AG09309 (cell line): ENCODE measurements at places on chromosomes 6 and 20.

DNA sequence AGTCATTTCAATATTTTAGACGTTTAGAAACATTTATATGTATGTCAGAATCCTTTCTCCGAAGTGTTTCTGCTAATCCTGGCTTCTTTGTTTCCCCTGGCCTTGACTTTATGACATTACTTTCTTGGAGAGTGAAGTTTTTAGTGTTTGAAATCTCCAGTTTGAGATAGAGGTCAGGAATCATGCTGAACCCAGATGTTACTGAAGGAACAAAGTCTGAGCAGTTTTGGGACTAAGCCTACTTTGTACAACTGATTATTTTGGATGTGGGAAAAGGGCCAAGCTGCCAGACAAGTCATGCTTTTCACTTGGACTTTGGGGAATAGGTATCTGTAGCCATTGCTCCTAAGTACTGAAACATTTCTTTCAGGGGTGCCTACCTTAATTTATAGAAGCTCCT is 2.3 kb downstream of the RNF144B start:
- DNase-seq: peak; percentile 28

- DNase-seq: no peak
These were observed 3.9 kb downstream of the CNKSR3 start for GRCh38 chr6:154506582-154506981.

GRCh38 chr6:47000842-47001241 is 41.3 kb downstream of the ADGRF1 start:
- DNase-seq: no peak

- no peak for DNase-seq
These were observed 131.1 kb downstream of the LRRC1 start for GRCh38 chr6:53925891-53926290.

DNA sequence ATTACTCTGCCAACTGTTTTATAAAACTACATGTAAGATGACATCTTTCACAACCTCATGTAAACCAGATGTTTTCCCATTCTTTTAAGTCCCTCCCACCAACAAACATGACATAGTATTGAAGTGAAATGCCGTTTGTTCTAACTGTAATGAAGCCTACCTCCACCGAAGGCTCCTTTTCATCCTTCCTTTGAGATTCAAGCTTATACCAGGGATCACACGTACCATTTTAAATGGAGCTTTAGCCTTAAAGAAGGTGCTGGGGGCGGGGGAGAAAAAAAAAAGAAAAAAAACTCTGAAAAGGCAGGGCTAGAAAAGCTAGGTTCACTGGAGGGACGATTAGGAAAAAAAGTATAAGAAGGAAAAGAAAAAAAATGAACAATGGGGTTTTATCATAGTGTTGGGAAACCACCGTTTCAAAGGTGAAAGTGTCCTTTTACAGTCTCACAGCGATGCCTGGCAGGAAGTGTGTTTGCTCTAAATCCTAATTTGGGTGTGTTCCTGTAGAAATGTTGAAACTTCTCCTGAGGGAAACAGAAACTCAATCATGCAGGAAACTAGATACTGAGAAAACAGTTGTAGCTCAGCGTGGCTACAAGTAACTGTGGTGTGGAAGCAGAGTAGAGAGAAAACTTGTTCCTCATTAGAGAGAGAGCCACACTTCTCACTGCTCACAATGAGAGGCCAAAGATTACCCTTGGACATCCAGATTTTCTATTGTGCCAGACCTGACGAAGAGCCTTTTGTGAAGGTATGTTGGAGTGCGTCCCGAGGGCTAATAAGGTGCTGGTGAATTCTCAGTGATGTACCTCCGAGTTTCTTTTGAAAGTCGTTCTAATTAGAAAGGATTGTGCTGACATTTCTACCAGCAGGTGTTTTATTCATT is 37.6 kb upstream of the HINT3 start:
- DNase-seq: peak; percentile 70

DNA sequence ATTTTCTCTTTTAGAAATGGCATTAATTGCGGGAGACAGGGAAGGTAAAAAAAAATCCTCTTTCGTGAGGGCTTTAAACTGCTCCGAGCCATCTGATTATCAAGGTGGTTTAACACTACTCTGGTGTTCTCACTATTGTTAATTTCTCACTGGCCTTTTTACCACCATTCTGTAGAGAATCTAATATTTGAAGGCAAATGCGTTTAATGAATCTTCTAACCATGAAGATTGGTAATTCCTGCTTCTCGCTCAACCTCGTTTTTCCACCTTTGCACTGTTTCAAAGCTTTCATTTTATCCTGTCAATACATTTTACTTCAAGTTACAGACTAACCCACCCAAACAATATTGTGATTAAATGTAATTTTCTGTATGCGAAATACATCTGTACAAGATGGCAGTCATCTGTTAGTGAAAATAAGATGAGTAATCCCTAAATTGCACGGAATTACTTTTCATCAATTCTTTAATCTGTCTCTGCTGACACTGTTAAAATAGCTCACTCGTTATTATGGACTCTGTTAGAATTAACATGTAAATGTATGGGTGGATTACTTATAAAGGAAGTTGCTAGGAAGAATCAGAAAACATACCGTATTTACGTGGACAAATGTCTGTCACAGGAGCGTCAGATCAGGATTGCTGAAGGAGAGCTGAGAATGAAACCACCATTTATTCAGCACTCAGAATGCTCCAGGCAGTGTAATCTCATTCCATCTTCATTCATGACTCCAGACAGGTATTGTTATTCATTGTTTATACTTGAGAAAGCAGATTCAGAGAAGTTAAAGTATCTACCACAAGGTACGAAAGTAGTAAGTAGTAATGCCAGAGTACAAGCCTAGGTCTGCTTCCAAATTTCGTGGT is 1.1 kb upstream of the LCA5 start:
- no peak for DNase-seq

DNA sequence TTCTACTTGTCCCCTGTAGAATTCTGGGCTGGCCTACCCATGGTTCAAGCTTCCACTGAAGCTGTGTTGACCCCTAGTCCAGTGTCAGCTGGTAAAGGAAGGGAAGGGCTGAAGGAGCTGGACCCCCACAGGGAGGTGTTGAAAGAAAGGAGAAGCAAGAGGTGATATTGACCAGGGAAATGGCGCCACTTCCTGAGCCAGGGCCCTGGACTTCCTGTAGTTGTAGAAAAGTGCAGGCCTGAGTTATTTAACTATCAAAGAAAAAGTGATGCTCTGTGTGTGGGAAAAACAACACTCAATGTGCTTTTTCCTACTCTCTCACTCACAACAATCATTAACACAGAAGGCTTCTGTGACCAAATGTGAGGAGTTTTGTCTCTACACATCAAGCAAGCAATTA is 60.0 kb upstream of the IER3 start:
- no peak for DNase-seq

DNA sequence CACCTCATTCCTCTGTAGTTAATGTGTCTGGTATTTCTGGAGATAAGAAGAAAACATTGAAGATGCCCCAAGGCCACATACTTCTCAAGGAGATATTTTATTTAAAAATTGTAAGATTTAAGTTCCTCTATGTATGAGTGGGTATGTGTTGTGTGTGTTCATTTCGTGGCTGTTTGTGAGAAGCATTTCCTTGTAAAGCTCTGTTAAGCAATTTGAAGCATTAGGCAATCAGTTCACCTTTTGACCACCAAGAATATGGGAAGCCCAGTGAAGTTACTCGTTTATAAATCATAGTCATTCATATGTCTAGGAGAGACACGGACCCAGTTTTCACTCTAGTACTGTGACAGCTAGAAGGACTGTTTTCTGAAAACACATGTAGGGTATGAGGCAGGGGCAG is 717.6 kb upstream of the MAP3K7 start:
- DNase-seq: no peak

DNA sequence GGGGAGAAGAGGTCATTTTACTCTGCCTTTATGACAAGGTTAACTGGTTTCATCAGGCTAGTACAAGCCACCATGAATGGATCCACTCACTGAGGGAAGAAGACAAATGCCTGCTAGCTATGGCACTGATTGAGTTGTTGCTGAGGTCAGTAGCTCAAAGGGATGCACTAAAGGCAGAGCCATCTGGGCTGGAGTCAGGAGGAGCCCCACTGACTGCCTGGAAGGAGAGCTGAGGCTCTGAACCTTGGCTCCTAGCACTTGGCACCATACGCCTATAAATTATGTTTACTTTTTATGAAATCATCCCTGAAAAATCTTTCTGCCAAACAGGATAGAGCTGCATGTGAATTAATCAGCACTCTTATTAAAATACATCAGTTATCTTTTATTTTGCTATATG is 104.6 kb downstream of the DTD1 start:
- no peak for DNase-seq

GRCh38 chr6:14848019-14848418 is 397.9 kb upstream of the JARID2 start:
- DNase-seq: peak; percentile 29

GRCh38 chr6:87483929-87484328 is 11.2 kb downstream of the SLC35A1 start:
- DNase-seq: no peak

GRCh38 chr6:14693301-14694192 is 552.3 kb upstream of the JARID2 start:
- no peak for DNase-seq

DNA sequence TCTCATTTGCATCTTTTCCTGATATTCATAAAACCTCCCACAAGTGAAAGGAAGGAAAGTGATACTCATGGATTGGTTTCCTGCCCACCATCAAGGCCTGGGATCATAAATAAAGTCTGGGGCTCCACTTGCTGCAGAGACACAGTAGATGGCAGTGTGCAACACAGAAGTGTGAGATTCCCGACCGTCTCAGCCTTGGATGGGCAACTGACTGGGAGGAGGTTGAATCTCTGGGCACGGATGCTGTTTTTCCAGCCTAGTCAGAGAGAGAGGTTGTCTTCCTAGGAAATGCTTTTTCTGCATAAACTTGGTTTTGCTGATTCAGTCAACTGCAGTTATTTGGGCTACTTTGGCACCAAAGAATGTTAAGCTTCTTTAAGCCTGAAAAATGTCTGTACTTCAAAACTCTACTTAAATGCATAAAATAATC is 9.9 kb upstream of the RFPL4B start:
- DNase-seq: peak; percentile 85

DNA sequence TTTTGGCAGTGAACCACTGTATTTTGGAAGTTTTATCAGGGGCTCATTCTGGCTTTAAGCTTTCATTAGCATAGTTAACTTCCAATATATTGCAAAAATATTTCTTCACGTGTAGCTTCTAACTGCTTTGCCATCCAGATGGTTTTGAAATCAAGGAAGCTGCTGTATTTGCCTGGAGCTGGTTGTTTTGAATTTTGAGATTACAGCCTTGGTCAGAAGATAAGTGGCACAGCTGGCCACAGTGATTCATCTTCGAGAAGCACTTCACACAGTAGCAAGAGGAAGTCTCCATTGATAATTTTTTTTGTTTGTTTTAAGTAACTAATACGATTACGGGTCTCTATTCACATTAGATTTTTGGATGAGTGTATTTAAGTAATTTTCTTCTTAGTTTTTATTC is 3.8 kb downstream of the APCDD1L start:
- DNase-seq: peak; percentile 76

DNA sequence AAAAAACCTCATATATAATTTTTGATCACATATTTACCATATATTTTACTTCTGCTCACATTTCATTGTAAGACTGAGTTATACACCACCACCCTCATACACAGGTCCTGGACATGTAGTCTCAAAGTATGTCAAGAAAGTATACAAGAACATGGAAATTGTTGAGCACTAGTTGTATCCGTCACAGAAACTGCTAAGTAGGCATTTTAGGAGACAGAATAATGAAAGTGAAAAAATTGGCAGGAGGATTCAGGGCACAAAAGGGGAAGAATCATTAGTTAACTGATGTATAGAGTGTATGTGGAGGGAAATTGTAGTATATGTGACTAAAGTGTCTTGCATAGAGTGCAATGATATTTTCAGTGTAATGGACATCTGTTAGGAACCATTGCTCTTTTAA is 458.8 kb downstream of the TFAP2B start:
- DNase-seq: no peak

DNA sequence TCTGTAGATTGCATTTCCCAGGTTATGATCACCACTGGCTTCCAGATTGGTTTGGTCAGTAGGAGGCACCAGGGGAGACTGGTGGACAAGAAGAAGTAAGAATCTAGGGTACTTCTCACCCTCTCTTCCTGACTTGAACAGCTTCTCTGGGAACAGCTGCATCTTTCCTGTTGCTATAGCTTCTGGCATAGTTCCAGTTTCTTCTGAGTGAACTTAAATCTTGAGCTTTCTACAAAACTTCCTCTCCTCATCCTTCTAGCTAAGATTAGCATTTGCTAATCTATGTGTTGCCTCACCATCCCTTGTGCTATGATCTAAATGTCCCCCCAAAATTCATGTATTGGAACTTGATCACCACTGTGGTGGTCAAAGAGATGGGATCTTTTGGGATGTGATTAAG is 724.6 kb downstream of the UTRN start:
- no peak for DNase-seq

DNA sequence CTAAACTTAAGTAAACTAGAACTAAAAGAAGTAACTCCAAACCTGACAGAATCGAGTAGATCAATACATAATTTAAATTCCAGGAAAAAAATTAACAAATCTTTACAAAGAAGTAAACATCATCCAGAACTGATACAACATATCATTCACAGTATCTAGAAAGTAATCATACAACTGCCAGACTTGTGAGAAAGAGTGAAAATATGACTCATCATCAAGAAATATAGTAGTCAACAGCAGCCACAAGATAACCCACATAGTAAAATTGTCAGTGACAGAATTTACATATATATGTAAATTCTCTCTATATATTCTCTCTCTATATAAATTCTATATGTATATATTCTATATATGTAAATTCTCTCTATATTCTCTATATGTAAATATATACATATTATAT is 242.8 kb upstream of the RGS17 start:
- no peak for DNase-seq

- DNase-seq: no peak
These were observed 24.7 kb upstream of the GFOD1 start for GRCh38 chr6:13511913-13512717.

DNA sequence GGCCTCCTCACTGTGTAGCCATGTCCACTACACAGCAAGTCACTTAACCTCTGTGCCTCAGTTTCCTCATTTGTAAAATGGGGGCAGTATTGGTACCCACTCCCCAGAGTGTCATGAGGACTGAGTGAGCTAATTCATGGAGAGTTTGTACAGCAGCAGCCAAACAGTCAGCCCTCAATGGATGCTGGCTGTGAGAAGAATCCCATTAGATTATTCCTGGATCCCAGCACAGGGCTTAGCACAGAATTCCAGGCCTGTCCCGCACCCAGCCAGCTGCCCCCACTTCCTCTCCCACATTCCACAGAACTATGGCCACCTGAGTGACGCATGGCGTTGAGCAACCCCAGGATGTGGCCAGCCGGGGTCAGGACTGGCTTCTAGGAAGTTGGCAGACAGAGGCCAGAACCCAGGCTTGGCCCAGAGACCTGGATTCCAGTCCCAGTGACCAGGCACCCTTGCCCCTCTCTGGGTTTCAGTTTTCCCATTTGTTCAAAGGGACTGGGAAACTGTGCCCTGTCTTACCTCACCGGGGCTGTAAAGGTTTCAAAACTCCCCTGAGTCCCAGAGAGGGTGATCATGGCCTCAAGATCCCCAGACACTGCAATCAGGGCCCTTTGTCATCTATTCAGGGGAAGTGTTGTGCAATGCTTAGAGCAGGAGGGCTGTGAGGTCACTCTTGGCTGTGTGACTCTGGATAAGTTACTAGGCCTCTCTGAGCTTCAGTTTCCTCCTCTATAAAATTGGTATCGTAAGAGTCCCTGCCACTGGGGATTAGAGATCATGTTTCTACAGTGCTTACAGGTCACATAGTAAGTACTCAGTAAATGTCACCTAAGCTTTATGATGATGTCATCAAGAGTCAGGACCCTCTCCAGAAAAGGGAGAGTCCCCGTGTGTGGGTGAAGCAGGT is 3.0 kb upstream of the TGM2 start:
- DNase-seq: peak; percentile 84
